ENCODE measurements at places on chromosomes 3 and 15. TPM values are rescaled to one million over a fixed set of nuclear protein-coding genes. Genes with fewer than 3 reads are reported as not detected.

The SLC28A1 gene
- not detected for total RNA-seq

The GPR62 gene
- total RNA-seq, result not detected

The HRH1 gene
- 0.06 TPM for total RNA-seq

- DNase-seq, result peak; percentile 67
Observed at GRCh38 chr15:78103406-78104118, 11.2 kb downstream of the SH2D7 start.

The ENTPD3 gene
- not detected for total RNA-seq

- DNase-seq, result no peak
Observed at GRCh38 chr3:106440672-106441071, 571.9 kb upstream of the CBLB start.

- DNase-seq, result no peak
Observed at GRCh38 chr3:41522612-41523011, 323.3 kb downstream of the CTNNB1 start.

DNA sequence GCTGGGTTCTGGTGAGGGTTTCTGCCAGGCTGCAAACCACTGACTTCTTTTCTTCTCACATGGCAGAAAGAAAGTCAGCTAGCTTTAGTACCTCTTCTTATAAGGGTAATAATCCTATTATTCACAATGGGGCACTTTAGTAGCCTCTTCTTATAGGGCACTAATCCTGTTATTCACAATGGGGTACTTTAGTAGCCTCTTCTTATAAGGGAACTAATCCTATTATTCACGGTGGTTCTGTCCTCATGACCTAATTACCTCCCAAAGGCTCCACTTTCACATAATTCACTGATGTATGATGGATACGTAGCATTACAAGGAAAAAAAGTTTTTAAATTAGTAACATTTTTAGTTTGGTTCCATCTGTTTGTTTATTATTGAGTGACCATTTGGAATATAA lies 671.3 kb downstream of the NSUN3 start:
- no peak for DNase-seq

The ZNF621 gene
- total RNA-seq, result 19.6 TPM

GRCh38 chr3:99366663-99367429 lies 271.5 kb upstream of the COL8A1 start:
- DNase-seq, result no peak

DNA sequence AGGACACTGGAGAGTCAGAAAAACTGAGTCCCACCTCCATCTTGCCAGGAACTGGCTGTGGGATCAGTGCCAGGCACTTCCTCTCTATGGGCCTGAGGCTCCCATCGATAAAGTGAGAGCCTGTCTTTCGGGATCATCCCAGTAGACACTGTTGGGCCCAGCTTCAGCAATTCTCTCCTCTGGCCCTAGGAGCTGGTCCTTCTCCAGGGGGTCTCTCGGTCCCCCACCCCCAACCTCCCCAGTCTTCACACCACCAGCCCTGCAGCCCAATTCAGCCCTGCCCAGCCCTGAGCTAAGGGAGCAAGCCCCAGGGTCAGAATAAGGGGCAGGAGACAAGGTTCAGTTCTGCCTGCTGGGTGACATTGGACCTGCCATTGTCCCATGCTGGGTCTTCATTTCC lies 4.5 kb upstream of the LCTL start:
- DNase-seq, result no peak

- DNase-seq, result no peak
Observed at GRCh38 chr3:169103951-169104941, 559.3 kb downstream of the MECOM start.

Measured in activated naive CD8-positive, alpha-beta T cell treated with anti-CD3 and anti-CD28 coated beads for 36 hours (primary cell).